ENCODE measurements at places on chromosomes 1 and 21.

DNA sequence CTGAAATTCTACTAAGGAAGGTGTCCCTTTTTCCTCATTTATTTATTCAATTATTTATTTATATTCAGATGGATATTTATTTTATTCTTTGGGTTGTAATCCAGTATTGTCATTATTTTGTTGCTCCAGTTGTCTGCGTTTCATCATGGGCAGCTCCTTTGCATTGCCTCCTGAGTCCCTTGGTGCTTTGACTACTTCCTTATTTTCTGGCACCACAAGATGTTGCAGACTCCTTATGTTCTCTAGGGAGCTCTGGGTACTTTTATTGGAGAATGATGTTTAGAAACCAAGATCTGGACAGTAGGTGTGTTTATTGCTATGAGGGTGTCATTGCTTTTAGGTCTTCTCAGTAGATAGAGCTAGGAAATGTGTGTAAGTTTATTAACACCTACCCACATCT lies 59.9 kb upstream of the ERRFI1 start:
- DNase-seq: no peak

DNA sequence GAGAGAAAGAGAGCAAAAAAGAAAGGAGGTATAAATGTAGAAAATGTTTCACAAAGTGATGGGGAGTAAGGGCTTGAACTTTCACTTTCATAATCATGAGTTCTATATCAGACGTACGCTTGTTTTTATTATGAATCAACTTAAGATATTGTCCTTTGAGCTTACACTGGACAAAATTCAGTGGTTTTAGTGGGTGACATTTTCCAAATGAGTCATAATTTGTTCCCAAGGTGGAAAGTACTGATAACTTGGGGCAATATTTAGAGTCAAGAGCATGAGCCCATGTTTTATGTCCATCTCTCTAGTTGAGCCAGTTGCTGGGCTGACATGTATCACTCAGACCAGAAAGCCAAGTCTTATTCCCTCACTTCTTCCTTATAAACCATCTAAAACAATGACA lies 161.6 kb downstream of the CHRM3 start:
- no peak for DNase-seq

DNA sequence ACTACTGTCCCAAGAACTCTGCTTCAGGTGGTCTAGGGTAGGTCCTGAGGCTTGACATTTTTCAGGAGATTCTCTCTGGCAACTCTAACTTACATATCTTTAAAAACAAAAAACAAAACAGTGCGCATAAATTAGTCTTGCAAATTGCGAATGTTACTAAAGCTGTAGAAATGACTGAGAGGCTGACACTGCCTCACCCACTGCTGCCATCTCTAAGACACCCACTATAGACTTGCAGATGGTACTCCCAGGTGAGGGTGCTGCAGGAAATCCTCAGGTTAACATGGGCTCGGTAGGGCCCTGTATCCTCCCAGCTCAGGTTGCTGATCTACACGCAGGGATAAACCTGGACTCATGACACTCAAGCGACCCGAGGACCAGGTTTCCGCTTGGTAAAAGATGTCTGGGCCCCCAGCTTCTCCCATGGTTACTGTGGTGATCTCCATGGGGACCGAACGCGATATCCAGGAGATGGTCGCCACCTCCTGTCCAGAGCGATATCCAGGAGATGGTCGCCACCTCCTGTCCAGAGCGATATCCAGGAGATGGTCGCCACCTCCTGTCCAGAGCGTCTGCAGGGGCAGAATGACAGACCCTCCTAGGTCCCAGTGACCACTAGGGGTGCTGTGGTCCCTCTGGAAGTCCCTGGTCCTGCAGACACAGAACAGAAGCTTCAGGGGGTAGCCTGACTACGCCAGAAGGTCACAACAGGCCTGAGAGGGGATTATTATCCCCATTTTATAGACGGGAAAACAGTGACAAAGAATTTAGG lies 16.2 kb upstream of the LY9 start:
- DNase-seq: no peak

GRCh38 chr1:118366286-118366685 lies 181.3 kb upstream of the SPAG17 start:
- no peak for DNase-seq

DNA sequence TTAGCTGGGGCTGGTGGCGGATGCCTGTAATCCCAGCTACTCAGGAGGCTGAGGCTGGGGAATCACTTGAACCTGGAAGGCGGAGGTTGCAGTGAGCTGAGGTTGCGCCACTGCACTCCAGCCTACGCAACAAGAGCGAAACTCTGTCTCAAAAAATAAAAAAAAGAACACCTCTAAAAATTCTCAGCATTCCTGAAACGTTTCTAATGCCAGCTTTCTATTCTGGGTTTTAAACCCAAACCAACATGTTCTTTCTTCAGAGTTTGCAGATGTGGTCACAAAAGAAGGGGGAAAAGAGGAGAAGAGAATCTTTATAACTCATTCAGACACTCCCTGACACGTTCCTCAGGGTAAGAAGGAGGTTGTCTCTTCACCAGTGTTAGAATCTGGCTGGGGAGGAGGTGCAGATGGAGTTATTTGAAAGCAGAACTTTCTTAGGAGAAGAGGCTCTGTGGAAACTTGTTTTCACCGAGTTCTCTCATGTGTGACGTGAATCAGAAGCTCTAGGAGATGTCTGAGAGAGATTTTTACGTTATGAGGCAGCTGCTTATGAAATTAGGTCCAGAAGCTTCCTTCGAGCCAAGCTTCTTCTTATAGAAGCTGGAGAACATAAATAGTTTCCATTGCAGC lies 17.8 kb upstream of the CNR2 start:
- DNase-seq: no peak

DNA sequence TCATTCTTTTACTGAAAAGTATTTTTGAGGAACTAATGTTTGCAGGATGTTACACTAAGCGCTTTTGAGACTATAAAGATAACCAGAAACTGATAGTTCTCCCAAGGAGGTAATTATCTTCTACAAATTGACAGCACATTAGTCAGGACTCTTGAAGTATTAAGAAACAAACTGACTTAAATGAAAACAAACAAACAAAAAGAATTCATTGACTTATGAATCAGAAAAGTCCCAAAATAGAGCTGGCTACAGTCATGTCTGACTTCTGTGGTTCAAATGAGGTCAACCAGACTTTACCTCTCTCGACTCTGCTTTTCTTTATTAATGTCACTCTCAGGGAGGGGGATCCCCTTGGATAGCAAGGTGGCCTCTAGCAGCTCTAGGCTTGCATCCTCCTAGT lies 296.8 kb downstream of the TPR start:
- DNase-seq: no peak

DNA sequence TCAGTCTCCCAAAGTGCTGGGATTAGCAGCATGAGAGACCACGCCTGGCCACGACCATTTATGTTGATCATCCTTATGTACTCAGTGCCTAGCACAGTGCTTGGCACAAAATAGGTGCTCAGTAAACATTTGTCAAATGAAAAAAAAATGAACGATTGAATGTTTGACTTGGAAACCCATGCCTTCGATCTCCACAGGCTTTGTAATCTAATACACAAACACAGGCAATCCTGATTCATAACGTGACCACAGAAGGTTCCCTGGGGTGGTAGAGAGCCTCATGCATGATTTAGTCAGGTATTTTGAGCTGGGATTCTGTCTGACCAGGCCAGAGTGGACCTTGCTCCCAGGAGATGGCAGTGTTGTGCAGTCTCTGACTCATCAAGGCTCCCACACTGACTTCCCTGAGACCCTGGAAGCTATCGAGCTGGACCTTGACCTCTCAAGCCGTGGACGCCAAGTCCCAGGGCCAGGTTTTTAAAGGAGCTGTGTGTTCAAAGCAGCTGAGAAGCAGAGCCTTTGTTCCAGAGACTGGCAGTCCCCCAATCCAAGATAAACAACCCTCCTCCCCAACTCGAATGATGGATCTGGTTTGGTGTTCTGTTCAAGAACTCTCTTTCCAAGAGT lies 81.1 kb downstream of the PGM1 start:
- no peak for DNase-seq

DNA sequence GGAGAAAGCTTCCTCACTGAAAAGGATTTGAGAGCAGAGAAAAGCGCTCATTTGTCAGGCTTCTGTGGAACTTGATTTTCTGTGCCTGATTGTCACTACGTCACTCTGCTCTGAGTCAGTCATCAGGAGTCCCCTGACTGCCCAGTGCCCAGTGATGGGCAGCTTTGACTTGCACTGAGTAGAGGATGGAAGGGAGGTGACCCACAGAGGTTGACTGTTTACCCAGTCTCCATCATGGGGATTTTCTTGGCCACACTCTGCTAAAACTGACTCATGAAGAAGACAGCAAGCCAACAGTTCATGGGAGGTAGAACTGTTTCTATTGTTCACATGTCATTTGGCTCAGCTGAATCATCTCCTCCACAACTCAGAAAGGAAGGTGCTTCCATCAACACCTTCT lies 82.1 kb upstream of the DUSP10 start:
- no peak for DNase-seq

DNA sequence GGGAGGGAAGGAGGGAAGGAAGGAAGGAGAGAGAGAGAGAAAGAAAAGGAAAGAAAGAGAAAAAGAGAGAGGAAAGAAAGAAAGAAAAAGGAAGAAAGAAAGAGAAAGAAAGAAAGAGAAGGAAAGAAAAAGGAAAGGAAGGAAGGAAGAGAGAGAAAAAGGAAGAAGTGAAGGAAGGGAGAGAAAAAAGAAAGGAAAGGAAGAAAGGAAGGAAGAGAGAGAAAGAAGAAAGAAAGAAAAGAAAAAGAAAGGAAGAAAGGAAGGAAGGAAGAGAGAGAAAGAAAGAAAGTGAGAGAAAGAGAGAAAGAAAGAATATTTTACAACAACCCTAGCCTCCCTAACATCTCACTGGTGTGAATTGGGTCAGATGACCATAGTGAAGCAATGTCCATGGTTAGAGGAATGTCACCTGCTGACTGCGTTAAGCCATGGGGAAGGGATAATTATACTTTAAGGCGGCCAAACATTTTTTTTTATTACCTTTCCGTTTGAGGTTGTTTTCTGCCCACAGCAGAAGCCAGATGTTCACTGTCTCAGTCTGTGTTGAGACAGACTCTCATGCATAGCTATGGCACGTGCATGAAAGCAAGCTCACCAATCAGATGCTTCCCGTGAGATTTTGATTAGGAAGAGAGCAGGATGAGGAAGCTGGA lies 76.4 kb downstream of the SNRPE start:
- no peak for DNase-seq

GRCh38 chr1:116538544-116538943 lies 32.3 kb downstream of the CD58 start:
- no peak for DNase-seq

DNA sequence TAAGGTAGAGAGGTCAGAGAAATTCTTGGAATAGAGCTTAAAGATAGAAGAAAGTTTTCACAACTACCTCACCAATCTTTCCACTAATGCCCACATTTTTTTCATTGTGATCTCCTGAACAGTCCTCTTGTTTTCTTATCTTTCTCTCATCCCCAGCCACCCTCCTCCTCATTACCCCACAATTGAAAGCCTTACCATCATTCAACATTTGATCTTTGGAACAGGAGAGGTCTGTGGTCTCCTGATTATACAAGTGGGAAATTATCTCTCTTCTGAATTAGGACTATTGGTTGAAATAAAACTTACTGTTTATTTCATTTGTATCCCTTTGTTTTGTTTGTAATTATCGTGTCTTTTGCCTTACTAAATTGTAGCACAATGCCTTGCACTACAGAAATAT lies 29.6 kb downstream of the DNAH14 start:
- no peak for DNase-seq

DNA sequence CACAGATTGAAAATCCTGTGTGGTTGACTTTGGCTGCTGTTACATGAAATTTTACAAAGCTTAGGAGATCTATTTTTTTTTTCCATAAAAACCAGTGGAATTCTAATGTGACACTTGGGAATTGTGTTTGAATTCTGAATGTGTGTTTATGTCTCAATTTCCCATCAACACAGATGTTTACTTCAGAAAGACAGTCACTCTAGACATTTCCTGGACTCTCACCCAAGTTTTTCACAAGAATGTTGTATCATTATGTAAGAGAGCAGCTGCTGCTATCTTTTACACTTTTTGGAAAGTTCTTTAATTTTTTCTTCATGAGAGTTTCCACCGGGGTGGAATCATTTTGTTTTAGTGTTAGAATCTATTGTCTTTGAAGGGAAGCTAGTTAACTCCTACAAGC lies 210.1 kb downstream of the GIPC2 start:
- DNase-seq: no peak

- no peak for DNase-seq
Measured at GRCh38 chr1:72034827-72035226, 247.5 kb downstream of the NEGR1 start.

- no peak for DNase-seq
Measured at GRCh38 chr1:181013144-181013543, 9.5 kb downstream of the STX6 start.

GRCh38 chr1:158053276-158053675 lies 59.8 kb downstream of the KIRREL1 start:
- no peak for DNase-seq

GRCh38 chr21:38067086-38067739 lies 151.0 kb upstream of the KCNJ6 start:
- DNase-seq: no peak

GRCh38 chr1:66685265-66685664 lies 67.0 kb upstream of the DYNLT5 start:
- DNase-seq: no peak

GRCh38 chr1:190479516-190479915 lies 1.9 kb upstream of the BRINP3 start:
- DNase-seq: no peak
